ENCODE measurements at places on chromosomes 2 and 18. TPM values are rescaled to one million over a fixed set of nuclear protein-coding genes. Genes with fewer than 3 reads are reported as not detected.

Gene SLC4A3
- 2.9 TPM for total RNA-seq

Gene SOWAHC
- 21.9 TPM for total RNA-seq

Gene MOCOS
- total RNA-seq, result 8.8 TPM

Gene RGPD5
- 14.0 TPM for total RNA-seq

Gene TMX3
- 68.0 TPM for total RNA-seq

Gene MRPL19
- 32.3 TPM for total RNA-seq

Gene ASTL
- total RNA-seq, result not detected

Gene CTAGE1
- total RNA-seq, result not detected

Gene KCNE4
- total RNA-seq, result 1.6 TPM

Gene LIMS2
- 0.78 TPM for total RNA-seq

Gene PKP4
- total RNA-seq, result 46.5 TPM

Gene EPHA4
- total RNA-seq, result 35.3 TPM

Gene SCN1A
- 0.37 TPM for total RNA-seq

Gene ITM2C
- total RNA-seq, result 18.4 TPM

Gene IL36RN
- not detected for total RNA-seq

Gene GYPC
- 68.0 TPM for total RNA-seq

Gene IMP4
- 116 TPM for total RNA-seq

Gene BCL11A
- total RNA-seq, result not detected

Gene FLACC1
- total RNA-seq, result 1.5 TPM

Gene IMPACT
- total RNA-seq, result 23.1 TPM

Data from subcutaneous preadipocyte (primary cell).